ENCODE measurements at places on chromosomes 7 and 10. TPM values are rescaled to one million over a fixed set of nuclear protein-coding genes. Genes with fewer than 3 reads are reported as not detected.

DNA sequence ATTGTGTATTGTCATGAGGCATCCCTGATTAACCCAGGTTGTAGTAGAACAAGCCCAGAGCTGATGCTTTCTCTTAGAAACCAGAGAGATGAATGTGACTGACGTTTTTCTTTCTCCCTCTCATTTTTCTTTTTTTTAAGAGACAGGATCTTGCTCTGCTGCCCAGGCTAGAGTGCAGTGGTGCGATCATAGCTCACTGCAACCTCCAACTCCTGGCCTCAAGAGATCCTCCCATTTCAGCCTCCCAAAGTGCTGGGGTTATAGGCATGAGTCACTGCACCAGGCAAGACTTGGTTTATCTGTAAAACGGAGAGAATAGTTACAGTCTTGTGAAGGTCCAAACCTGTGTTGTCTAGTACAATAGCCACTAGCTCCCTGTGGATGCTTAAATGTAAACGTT, 5.4 kb downstream of the LMTK2 start:
- DNase-seq = no peak

- DNase-seq = no peak
Observed at GRCh38 chr10:13624630-13625029, 37.9 kb downstream of the PRPF18 start.

- DNase-seq = no peak
Observed at GRCh38 chr7:68438016-68438415, 1160.3 kb upstream of the AUTS2 start.

DNA sequence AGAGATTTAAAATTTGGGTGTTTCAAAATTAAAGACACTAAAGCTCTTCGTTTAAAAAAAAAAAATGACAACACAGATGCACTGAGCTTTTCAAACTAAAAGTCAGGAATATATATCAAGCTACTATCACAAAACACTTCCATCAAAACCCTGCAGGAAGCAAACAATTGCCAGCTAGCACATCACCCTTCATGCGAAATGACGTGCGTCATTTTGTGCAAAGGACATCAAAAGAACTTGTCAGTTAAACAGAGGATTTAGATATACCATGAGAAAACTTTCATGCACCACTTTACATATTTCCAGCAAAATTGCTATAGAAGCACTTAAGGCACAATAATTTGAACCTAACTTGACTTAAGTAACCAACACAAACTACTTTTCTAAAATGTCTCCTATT, 264.7 kb downstream of the GRM8 start:
- no peak for DNase-seq

ACSM6 gene
- not detected for total RNA-seq
